ENCODE measurements at places on chromosomes 6 and 20.

- no peak for DNase-seq
These were observed 65.5 kb upstream of the BTBD3 start for GRCh38 chr20:11852189-11852588.

DNA sequence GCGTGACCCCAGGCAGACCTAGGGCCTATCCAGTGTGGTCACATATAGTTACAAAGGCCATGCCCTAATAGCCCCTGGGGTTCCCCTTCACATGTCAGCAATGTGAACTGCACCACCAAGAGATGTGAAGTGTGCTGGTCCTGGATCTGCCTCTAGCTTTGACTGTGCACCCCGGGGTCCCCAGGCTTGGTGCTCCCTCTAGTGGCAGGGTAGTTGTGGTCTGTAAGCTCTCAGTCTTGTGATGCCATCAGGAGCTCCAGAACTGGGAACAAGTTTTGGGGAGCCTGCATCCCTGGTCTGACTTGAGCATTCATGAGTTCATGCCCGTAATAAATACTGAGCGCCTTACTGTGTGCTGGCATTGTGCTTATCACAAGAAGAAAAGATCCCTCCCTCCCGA, 143.4 kb downstream of the DHX35 start:
- DNase-seq: no peak

DNA sequence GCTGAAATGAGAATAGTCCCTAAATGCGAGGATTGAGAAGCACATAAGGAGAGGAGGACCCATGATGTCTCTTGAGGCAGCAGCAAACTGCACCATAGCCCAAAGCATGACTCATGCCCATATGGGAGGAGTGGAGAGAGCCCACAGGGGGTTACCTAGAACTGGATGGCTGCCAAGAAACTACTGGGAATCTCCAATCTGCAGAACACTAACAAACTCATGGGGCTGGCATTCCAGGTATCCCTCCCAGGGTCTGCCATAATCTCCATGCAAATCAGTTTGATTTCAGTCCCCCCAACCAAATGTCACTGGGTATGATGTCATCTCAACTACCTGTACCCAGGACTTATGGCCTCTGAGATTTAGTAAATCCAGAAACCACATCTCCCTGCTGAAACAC, 410.5 kb downstream of the PTPRT start:
- no peak for DNase-seq

DNA sequence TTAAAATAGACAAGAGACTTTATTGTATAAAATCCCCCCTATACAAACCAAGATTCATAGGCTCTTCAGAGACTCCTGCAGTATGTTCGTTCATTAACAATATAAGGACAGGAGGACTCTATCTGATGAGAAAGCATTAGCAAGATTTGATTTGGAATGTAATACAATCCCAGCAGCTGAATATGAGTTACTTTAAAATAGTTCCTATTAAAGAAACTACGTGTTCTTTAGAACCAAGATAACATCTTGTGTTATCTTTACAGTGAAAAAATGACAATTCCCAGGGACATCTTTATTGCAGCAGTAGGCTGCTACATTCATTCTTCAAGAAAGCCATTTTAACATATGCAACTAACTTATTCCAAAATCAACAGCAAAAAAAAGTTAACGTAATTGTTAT, 1360.1 kb upstream of the GJE1 start:
- no peak for DNase-seq

DNA sequence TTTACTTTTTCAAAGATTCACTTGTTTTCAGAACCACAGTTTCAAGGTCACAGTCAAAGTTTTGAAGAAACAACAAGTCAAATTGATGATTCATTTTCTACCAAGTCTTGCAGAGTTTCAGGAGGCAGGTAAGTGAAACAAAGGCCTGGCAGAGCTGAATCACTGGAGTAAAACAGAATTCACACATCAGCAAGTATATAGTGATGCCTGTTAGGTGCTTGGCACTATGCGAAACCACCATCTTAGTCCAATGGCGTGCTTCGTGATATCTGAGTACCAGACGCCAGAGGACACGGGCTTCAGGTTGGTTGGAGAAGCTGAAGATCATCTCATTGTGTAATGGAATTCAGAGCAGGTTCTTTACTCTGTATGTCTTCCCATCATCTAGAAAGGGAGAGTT, 75.9 kb downstream of the RTN4IP1 start:
- no peak for DNase-seq

DNA sequence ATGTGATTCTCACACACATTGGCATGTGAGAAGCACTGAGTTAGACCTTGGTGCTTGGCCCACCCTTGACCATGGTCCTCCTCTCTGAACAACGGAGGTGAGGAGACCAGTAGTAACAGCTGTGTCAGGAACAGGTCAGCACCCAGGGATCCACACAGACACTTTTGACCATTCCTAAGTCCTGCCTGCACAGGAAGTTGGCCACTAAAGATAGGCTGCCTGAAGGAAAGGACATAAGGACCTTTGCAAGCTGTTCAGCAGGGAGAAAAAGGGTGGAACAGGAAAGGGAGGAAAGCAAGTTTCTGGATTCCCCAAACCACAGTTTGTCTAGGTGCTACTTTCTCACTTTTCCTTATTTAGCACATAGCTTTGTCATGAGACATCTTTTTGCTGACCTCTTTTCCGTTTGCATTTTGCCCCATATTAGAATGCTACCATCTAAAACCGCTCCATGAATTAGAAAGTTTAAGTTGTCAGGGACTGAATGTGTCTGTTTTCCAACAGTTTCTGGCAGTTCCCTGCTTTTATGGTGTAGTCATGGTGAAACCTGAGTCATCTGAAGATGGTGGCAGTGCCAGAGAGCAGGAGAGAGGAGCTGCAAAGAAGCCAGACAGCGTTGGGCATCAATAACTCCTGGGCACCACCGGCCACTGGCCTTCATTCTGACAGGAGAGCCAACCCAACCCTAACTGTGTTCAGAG, 1.1 kb upstream of the CD109 start:
- DNase-seq: no peak

DNA sequence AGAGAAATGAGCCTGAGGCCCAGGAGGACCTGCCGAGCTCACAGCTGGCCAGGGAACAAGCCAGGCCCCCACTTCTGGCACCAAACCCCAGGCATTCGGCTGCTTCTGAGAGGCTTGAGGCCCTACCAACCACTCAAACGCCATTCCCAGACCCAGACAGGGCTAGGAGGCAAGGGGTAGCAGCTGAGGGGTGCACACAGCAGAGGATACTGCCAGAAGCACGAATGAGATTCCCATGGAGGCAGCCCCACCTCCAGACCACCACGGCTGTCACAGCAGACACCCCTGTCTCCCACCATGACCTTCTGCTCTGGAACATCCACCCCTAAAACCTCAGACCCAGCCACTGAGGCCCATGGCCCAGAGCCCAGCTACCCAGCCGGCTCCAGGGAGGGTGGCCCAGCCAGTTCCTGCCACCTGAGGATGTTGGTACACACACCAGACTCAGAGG, 36.1 kb downstream of the NTSR1 start:
- DNase-seq: no peak

DNA sequence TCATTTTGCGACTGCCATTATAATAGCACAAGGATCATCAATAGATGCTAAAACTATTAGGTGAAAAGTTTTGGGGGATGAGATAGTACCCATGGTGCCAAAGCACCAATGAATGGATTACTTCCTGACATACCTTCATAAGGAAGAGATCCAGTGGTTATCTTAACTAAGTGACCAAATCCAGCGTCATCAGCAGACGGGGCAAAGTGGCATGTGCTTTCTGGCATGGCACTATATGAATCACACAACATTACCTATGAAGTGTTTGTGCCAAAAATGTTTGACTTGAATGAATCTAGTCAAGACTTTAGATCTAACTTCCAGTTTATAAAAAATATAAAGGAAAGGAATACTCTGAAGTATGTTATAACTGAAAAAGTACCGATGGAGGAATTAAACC, 10.8 kb downstream of the TRIM26 start:
- DNase-seq: no peak

- DNase-seq: no peak
These were observed 296.2 kb downstream of the GRIK2 start for GRCh38 chr6:101689695-101690094.

GRCh38 chr20:22722811-22723210, 138.4 kb upstream of the FOXA2 start:
- no peak for DNase-seq

- DNase-seq: no peak
These were observed 24.3 kb downstream of the EPB41L2 start for GRCh38 chr6:131038597-131039344.

GRCh38 chr6:313917-314316, 21.6 kb downstream of the DUSP22 start:
- no peak for DNase-seq

DNA sequence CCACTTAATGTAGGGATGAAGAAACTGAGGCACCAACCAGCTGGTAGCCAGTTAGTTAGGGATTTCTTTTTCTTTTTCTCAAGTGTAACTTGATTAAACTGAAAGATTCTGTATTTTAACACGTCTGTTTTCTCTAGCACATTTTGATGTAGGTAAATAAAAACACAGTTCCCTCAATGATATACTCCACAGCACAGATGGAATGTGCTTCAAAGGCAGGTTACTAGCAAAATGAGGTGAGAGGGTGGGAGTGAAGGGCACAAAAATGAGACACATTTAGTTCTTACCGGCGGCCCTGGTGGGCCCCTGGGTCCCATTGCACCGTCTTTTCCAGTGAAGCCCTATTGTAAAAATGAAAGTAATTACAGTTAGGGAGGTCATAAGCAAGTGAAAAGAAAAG, 108.9 kb downstream of the COL12A1 start:
- DNase-seq: no peak

GRCh38 chr6:18467741-18468502, 80.8 kb downstream of the RNF144B start:
- DNase-seq: no peak

DNA sequence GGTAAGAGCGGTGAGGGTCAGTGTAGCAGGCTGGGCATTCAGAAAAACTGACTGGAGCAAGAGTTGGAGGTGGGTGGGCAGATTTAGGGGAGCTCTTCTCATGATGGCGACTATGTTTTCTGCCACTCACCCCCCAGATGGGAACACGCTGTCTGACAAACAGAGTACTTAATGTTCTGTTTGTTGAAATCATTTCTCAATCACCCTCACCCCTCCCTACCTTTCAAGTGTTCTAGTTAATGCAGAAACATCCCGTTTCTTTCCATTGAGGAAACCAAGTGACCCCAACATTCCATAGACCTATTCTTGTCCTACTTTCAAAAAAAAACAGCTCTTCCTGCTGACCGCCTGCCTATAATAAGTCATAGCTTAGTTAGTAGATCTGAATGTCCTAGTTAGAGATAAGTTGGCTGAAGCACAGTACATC, 132.5 kb upstream of the NEDD9 start:
- no peak for DNase-seq

DNA sequence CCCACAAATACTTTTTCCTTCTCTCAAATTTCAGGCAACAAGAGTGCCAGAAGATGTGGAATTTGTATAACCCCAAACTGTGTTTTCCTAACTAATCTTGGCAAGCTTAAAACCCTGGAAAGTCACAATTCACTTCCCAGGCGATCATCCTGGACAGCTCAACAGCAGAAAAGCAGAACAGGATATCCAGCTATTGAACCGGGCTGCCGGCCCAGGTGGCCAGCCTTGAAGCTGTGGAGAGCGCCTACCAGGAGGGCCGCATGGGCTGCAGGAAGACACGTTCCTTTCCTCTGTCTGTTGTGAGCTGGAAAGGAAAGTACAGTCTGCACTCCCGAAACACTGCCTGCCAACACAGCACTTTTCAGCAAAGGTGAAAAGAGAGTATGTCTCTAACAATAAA, 719.7 kb upstream of the MARCKS start:
- DNase-seq: no peak

All from stimulated activated CD4-positive, alpha-beta T cell treated with anti-CD3 and anti-CD28 coated beads, TNF-alpha, amount 100 ng/mL, for 1 hour (primary cell).